Activated CD4-positive, alpha-beta T cell treated with anti-CD3 and anti-CD28 coated beads for 48 hours (primary cell): ENCODE measurements at places on chromosomes 4 and X.

DNA sequence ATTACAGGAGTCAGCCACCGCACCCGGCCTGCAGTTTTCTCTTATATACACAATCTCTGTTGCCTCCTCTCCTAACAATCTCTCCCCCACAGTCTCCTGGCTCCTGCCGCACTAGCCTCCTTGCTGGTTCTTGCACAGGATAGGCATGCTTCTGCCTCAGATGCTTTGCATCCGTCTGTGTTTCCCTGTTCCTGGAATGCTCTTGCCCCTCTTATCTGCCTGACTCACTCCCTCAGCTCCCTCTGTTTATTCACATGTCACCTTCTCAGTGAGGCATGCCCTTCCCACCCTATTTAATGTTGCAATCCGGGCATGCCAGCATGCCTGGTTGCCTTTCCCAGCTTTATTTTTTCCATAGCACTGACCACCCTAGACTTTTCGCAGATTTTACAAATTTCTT, 161.9 kb downstream of the PHF8 start:
- DNase-seq, result no peak

DNA sequence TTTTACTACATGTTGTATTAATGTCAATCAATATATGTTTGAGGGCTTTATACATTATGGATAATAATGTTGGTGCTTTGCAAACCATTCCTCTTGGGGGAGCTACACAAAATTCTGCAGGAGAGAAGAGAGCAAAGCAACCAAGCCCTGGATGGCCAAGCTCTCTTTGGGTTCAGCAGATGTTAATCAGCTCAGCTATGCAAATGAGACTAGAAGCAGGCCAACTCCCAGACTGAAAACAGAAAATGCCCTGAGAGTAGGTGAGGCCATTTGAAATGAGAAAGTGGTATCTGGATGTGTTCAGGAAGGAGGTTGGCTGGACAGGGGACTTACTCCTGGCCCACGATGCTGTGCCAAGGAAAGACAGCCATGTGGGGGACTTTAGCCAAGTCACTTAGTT, 387.0 kb downstream of the BCOR start:
- DNase-seq, result no peak

GRCh38 chr4:20368926-20369325, 117.2 kb downstream of the SLIT2 start:
- no peak for DNase-seq

DNA sequence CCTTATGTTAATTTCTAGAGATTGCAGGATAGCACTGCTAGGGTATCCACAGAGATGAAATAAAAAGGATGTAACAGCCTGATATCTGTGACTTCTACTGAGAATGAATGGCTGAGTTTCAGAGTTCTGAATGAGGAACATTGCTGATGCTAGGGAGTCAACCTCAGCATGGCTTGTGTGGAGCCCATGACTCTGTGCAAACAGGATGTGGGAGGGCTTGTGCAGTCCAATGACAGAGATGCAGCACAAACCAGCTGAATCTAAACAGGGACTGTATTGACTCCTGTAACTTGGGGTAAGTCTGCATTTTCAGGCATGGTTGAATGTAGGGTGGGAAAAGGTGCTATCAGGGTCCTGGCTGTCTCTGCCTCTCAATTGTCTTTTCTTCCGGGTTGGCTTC, 5.3 kb upstream of the RASL11B start:
- no peak for DNase-seq

DNA sequence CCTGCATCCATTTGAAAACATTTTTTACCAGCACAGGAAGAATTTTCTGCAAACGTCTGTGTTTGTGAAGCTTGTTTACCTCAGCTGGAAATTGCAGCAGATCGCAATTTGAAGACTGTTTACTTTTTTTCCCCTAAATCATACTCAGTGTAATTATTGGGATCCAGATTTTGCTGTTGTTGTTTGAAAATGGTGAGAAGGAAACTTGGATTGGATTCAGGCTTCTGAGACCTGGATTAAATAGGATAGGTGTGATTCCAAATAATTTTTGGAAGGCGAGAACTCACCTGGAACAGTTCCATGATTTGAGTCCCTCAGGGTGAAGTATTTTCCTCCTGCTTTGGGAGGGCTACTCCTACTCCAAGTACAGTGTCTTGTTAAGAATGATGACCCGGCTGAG, 279.8 kb downstream of the STIM2 start:
- DNase-seq, result no peak

- no peak for DNase-seq
These were observed 186.5 kb downstream of the ANTXR2 start for GRCh38 chr4:79886557-79886956.

DNA sequence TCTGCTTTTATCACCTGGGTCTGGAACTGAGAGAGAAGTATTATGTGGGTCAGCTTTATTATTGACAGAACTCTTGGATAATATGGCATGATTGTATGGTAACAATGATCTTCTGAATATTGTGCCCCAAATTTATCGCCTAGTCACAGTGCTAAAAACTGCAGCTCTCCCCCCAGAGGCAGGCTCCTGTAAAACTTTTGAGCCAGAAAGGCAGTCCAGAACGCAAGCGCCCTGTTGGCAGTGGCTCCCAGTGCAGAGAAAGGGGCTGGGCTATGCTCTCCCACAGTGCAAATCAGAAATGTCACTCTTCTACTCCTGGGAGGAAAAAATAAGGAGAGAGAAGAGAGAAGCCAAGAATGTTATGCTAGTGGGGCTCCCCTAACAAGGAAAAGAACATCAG, 50.5 kb downstream of the HELT start:
- no peak for DNase-seq

DNA sequence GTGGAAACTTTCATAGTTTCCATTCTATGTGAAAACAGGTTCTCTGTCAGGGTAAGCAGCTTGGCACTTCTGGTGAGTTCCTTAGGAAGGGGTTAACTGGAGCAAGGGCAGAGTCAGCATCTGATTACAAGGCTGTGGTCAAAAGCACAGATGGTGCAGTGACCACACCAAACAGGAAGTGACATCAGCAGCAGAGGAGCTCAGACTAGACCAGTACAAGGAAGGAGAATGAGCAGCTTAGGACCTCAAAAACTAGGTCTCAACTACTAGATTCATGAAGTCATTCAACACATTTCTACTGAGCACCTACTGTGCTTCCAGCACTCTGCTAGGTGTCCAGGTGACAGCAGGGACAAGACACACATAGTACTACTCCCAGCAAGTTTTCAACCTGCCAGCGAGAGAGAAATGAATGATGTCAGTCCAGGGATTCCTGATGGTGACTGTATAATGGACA, 130.2 kb downstream of the AMELX start:
- no peak for DNase-seq

GRCh38 chr4:38111024-38111423, 150.8 kb downstream of the PTTG2 start:
- DNase-seq, result no peak

DNA sequence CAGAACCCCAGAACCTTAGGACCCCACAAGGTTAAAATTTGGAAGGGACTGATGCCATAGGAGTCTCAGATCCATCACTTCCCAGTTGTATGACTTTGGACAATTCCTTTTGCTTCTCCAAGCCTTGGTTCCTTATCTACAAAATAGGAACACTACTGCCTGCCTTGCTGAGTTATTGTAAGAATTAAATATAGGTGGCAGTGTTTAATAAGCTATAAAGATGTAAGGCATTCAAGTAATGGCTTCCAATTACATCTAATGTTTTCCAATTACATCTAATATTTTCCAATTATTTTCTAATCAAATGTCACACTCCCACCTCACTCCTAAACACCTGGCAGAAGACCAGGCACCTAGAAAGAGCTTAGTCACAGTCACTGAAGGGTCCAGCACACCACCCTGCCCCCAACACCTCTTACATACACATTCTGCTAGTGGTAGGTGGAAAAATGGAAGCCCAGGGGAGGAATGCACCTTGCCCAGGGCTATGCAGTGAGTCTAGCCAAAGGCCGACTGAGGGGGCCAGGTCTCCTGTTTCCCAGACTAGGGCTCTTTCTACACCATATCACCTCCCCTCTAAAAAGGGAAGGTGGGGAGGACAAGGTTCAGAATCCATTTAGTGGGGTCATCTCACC, 24.5 kb upstream of the KDM5C start:
- DNase-seq, result no peak

- no peak for DNase-seq
These were observed 14.2 kb downstream of the DHRSX start for GRCh38 chrX:2486476-2487133.

GRCh38 chr4:115219315-115219860, 106.0 kb upstream of the NDST4 start:
- no peak for DNase-seq

DNA sequence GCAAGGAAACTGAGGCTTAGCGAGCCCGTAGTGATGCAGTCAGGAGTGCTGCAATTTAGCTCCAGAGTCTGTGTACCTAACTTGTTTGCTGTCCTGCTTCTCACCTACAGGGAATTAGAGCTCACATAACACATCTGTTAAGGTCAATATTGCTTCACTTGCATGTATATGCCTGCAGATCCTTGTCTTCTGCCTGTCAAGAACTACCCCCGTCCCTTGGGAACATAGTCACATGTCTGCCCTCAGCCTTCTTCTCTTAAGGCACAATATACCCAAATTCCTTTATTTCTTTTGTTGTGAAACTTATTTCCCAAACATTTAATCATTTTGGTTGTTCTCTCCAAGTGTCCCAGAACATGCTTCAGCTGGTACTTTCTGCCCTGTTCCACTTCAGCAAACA, 103.3 kb upstream of the LEF1 start:
- DNase-seq, result no peak

DNA sequence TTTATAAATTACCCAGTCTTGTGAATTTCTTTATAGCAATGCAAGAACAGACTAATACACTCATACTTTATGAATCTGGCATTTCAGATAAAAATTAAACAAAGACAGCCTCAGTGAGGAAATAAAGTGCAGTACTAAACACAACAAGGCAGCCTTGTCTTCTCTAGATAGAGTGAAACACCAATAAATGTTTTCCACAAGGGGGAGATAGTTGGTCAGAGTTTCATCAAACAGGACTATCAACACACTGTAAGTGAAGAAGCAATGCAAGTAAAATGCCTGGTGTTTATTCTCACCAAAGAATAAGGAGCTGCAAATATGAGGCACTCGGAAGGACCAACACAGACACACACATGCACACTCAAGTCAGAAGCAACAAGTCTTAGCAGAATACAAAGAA, 62.8 kb downstream of the FAM9B start:
- DNase-seq, result no peak

DNA sequence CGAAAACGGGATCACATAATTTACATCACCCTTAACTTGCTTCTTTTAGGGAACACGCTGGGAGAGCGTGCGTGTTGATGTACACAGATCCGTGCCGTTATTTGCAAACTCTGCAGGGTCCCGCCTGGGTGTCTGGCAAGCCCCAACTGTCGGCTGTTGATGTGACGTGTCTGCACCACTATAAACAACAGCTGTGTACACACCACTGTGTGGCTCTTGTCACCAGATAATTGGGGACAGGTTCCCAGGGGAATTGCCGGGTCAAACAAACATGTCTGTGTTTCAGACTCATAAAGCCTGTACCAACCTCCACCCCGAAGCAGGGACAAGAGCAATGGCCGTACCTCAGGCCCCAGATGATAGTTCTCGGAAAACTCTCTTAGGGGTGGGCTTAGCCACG, 105.0 kb upstream of the AFAP1 start:
- DNase-seq, result no peak

DNA sequence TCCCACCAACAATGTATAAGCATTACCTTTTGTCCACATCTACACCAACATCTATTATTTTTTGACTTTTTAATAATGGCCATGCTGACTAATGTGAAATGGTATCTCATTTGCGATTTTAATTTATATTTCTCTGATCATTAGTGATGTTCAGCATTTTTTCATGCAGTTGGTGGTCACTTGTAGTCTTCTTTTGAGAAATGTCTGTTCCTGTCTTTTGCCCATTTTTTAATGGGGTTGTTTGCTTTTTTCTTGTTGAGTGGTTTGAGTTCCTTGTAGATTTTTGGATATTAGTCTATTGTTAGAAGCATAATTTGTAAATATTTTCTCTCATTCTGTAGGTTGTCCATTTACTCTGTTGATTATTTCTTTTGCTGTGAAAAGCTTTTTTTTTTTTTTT, 36.8 kb upstream of the PDLIM5 start:
- no peak for DNase-seq

- no peak for DNase-seq
These were observed 14.1 kb downstream of the NOP14 start for GRCh38 chr4:2948895-2949781.

- DNase-seq, result no peak
These were observed 646.0 kb upstream of the FAM241A start for GRCh38 chr4:111499291-111499690.

DNA sequence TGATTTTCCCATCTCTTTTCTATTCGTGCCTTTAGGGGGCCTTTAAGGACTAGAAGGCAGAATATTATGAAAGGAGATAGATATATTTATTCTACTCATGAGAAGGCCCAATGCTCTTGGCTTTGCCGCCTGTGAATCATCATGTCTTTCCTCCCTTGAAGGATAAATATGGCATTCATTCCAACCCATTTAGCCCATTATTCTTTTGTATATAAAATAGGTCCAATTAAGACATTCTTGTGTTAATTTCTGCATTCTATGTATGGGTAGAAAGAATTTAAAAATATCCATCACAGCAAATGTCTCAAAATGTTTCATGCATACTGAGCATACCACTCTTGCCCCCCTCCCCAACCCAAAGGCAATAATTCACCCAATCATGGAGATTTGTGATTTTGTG, 115.1 kb downstream of the AFF2 start:
- no peak for DNase-seq

DNA sequence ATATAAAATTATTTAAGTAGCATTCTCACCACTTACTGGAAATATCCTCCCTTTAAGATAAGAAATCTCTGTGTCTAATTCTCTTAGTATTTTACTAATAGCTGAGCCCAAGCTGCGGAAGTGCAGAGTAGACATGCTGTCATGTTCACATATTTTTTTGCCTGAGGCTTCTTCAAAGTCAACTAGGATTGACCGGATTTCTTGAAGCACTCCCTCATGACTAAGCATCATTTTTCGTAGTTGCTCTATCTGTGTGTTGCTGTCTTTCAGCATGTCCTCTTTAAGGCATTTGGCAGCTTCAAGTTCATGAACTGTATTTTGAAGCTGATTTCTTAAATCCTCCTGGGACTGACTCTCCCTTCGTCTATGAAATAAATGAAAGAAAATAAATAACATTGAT, 36.9 kb downstream of the CCDC158 start:
- DNase-seq, result no peak

DNA sequence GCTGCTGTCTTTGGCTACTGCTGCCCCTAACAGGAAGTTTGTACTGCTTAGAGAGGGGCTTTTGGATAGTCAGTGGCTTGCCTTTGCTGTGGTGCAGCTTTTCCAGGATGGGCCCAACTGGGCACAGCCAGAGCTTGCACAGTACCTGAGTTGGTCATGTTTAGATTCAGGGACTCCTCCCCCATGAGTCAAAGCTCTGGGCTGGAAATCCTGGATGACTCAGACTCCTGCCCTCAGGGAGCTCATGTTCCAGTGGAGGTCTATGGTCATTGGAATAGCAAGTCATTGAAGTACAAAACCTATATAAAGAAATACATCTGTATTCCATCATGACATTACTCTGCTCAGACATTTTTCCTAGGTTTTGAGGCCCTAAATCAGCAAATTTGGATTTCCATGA, 66.7 kb upstream of the PJA1 start:
- DNase-seq, result no peak
